ENCODE measurements at places on chromosomes 1 and 21.

DNA sequence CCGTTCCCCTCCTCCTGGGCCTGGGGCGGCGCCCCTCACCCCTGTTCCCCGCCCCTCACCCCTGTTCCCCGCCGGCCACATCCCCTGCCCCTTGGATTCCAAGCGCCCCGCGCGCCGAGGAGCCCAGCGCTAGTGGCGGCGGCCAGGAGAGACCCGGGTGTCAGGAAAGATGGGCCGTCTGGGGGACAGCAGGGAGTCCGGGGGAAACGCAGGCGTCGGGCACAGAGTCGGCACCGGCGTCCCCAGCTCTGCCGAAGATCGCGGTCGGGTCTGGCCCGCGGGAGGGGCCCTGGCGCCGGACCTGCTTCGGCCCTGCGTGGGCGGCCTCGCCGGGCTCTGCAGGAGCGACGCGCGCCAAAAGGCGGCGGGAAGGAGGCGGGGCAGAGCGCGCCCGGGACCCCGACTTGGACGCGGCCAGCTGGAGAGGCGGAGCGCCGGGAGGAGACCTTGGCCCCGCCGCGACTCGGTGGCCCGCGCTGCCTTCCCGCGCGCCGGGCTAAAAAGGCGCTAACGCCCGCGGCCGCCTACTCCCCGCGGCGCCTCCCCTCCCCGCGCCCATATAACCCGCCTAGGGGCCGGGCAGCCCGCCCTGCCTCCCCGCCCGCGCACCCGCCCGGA is at the start of gene TP73:
Gene TP73 (plus strand): TSS at position 587 of the 618 bp plus-strand sequence. CDS start 29,850 bp downstream, outside the sequence.
- peaks cover 17% of the 10 kb centered on the region for H3K27me3 ChIP-seq
- peaks cover 34% of the 10 kb centered on the region for H3K4me1 ChIP-seq
- H3K27ac ChIP-seq, result no peak within 1 kb of the TSS
- DNase-seq, result no peak
- H3K36me3 ChIP-seq, result no peaks in the 10 kb centered on the region
- H3K4me3 ChIP-seq, result no peak within 1 kb of the TSS

DNA sequence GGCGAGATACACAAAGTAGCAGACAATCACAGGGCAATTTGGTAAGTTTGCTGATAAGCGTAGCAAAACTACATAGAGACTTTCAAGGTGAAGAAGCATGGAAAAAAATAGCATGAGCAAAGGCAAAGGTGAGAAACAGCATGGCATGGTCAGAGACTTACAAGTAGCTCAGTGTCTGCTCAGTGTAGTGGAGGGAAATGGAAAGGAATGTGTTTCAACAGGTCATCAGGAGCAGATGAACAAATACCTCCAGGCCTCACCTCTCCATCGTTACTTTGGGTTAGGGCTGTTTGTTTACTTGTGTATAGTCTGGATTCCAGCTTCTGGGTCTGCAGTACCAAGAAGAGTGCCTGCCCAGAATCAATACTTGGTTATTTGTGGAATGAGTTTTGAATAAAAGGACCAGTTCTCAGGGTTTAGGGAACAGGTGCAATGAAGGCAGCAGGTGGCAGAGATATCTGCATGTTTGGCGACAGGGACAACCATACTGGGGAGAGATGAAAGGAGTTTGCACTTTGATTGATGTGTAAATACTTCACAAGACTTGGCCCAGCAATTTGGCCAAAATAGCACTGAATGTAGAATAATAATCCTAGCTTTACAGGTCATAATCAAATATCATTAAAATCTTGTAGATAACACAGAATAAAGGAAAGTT is 97.0 kb upstream of the FGGY start:
- no peak for DNase-seq
- H3K27ac ChIP-seq, result no peak overlapping the region
- H3K27me3 ChIP-seq, result peaks cover 3% of the 10 kb centered on the region
- H3K36me3 ChIP-seq, result peaks cover 2% of the 10 kb centered on the region
- no peak overlapping the region for H3K4me3 ChIP-seq

GRCh38 chr1:220950576-220950975 is 71.3 kb downstream of the HLX start:
- H3K4me1 ChIP-seq, result no peaks in the 10 kb centered on the region
- no peak for DNase-seq
- H3K27ac ChIP-seq, result no peak overlapping the region
- H3K36me3 ChIP-seq, result no peaks in the 10 kb centered on the region

GRCh38 chr1:208852911-208853310 is 608.7 kb upstream of the PLXNA2 start:
- DNase-seq, result no peak
- no peaks in the 10 kb centered on the region for H3K36me3 ChIP-seq
- H3K4me1 ChIP-seq, result no peaks in the 10 kb centered on the region
- no peak overlapping the region for H3K4me3 ChIP-seq

GRCh38 chr1:64517640-64518039 is 47.7 kb downstream of the CACHD1 start:
- H3K4me1 ChIP-seq, result no peaks in the 10 kb centered on the region
- H3K27me3 ChIP-seq, result no peaks in the 10 kb centered on the region

GRCh38 chr1:156259805-156260204 is 11.9 kb upstream of the PAQR6 start:
- no peak overlapping the region for H3K4me3 ChIP-seq
- no peak overlapping the region for H3K27ac ChIP-seq
- H3K4me1 ChIP-seq, result peaks cover 13% of the 10 kb centered on the region
- peaks cover 53% of the 10 kb centered on the region for H3K36me3 ChIP-seq

DNA sequence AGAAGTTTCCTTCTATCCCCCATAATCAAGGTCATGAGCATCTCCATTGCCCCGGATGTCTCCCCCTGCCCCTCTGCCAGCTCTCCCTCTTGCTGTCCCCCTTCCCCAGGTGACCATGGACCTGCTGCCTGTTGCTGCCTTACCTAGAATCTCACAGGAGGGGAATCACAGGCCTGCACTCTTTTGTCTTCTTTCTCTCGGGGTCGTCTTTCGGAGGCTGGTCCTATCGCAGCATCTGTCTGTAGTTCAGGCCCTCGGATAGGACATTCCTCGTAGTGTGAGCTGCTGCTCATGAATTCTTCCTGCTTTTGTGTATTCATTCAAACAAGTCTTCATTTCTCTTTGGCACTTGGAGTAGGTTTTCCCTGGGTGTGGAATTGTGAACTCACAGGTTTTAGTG is 39.9 kb upstream of the ACTRT2 start:
- no peaks in the 10 kb centered on the region for H3K4me1 ChIP-seq
- DNase-seq, result no peak
- H3K36me3 ChIP-seq, result peaks cover 3% of the 10 kb centered on the region
- H3K27me3 ChIP-seq, result no peaks in the 10 kb centered on the region
- no peak overlapping the region for H3K27ac ChIP-seq

DNA sequence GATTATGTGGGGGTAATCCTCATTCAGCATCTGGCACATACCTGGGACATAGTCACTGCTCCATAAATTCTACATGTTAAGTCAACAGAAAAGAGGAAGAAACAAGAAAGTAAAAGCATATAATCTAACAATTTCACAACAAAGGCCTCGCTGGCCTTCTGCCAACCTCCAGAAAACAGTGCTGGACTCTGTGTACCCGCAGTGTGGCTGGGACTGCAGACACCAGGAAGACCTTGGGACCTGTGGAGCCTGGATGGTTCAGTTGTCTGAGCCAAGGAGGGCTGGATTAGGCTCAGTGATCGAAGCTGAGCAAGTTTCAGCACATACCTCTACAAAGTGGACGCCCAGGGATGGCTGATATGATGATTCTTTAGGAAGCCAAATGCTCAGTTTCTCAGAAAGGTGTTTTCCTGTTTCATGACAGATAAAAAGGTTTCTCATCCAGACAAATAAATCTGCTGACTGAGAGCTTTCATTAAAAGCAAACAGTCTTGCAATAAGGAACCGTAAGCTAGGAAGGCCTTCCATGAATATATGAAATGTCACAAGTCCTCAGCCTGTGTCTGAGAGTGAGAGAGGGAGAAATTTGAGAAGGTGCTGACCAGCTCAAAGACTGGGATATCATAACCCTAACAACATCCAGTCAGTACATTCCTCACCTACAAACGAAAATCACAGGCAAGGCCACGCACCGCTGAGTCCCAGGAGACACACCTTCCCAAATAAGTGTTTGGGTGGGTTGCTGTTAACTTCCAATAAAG is 48.4 kb downstream of the CAPZB start:
- no peaks in the 10 kb centered on the region for H3K27me3 ChIP-seq
- peak overlapping the region; percentile 54 for H3K27ac ChIP-seq
- no peak for DNase-seq

- H3K4me3 ChIP-seq, result no peak overlapping the region
- H3K27ac ChIP-seq, result no peak overlapping the region
- no peaks in the 10 kb centered on the region for H3K36me3 ChIP-seq
- no peak for DNase-seq
Observed at GRCh38 chr1:167601442-167602383, 28.3 kb upstream of the RCSD1 start.

GRCh38 chr21:17631195-17631594 is 18.5 kb upstream of the BTG3 start:
- no peak for DNase-seq
- no peaks in the 10 kb centered on the region for H3K36me3 ChIP-seq
- H3K4me1 ChIP-seq, result no peaks in the 10 kb centered on the region
- no peak overlapping the region for H3K27ac ChIP-seq
- H3K27me3 ChIP-seq, result no peaks in the 10 kb centered on the region

- no peak overlapping the region for H3K27ac ChIP-seq
- H3K36me3 ChIP-seq, result no peaks in the 10 kb centered on the region
- no peak overlapping the region for H3K4me3 ChIP-seq
- DNase-seq, result no peak
- no peaks in the 10 kb centered on the region for H3K4me1 ChIP-seq
Observed at GRCh38 chr1:7636795-7637526, 134.1 kb upstream of the VAMP3 start.

DNA sequence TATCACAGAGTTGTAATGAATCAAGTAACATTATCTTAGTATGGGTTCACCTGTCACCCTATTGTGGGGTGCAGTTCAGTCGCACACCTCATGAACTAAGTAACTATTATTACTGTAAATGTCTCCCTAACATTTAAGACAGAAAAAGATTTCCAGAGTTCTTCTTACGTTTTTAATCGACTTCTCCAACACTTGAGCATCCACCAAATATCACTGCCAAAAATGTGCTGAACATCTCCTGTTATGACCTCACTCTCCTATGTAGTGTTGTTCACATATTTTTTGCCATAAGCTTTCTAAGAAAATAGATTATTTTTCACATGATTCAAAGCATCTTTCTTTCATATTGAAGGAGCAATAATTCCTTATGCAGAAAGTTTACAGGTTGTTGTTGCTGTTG is 1.3 kb downstream of the TTLL7 start:
- no peak overlapping the region for H3K27ac ChIP-seq
- H3K4me1 ChIP-seq, result peaks cover 11% of the 10 kb centered on the region
- H3K27me3 ChIP-seq, result peaks cover 18% of the 10 kb centered on the region

DNA sequence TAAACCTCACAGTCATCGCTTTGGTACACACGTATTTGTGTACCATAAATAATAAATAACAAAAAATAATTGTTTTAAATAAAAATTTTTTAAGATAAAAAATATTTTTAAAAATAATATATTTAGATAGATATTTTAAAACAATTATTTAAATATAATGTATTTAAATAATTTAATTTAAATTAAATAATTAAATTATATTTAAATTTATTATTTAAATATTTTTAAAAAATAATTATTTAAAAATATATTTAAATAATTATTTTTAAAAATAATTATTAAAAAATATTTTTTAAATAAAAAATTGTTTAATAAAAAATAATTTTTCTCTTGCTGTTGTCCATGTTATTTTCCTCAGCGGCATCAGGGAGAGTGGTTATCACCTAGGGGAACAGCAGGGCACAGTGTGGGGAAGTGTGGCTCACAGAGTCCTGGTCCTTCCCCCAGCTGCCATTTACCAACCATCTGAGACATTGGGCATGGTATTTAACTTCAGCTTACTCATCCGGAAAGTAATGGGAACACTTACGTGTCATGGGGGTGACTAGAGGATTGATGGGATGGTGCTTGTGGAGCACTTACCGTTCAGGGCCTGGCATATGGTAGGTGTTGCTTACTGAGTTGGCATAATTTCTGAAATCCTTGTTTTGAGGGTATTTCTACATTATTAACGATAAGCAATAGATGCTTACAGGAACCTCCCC is 92.9 kb upstream of the TSPAN2 start:
- no peaks in the 10 kb centered on the region for H3K4me1 ChIP-seq
- DNase-seq, result no peak
- no peaks in the 10 kb centered on the region for H3K36me3 ChIP-seq
- H3K27ac ChIP-seq, result no peak overlapping the region

- H3K4me1 ChIP-seq, result no peaks in the 10 kb centered on the region
- no peak overlapping the region for H3K27ac ChIP-seq
- no peaks in the 10 kb centered on the region for H3K36me3 ChIP-seq
Observed at GRCh38 chr1:193806079-193807048, 620.0 kb upstream of the B3GALT2 start.

DNA sequence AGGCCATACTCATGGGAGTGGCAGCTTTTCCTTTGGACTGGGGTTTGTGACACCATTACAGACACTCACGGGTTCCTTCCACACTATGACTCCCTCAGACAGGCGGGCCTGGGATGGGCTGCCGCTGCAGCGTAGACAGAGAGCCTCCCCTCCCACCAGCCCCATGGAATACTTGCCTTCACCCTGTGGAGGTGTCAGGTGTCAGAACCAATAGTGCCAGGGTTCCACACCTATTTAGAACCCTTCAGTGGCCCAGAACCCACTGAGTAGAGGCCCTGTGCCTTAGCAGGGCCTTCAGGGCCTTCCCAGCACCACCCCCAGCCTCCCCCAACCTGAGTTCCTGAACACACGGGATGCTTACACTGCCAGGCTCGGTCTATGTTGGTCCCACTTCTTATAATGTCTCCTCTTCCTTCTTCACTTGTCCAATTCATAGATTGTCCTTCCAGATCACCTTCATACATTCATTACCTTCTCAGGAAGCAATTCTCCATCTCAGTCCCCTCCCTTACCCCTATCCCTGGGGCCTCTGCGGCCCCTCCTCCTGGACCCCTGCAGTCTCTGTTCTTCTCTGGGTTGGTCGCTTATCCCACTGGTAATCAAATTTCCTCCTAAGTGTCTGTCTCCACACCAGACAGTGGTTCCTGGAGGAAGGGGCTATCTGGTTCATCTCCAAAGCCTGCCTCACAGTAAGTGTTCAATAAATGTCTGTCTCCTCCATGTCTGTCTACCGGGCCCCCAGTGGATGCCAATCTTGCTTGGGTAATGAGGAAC is 1.4 kb upstream of the RHBG start:
- no peak overlapping the region for H3K4me3 ChIP-seq
- no peaks in the 10 kb centered on the region for H3K36me3 ChIP-seq
- peaks cover 3% of the 10 kb centered on the region for H3K27me3 ChIP-seq
- DNase-seq, result no peak

GRCh38 chr1:230052665-230053064 is 14.4 kb upstream of the GALNT2 start:
- H3K27me3 ChIP-seq, result peaks cover 4% of the 10 kb centered on the region
- H3K36me3 ChIP-seq, result no peaks in the 10 kb centered on the region
- DNase-seq, result no peak
- H3K27ac ChIP-seq, result no peak overlapping the region
